Fibroblast of skin of right biceps (primary cell): ENCODE measurements at places on chromosomes 11 and 22.

- peak; percentile 3 for DNase-seq
Measured at GRCh38 chr11:9073466-9074225, 17.8 kb downstream of the SCUBE2 start.

DNA sequence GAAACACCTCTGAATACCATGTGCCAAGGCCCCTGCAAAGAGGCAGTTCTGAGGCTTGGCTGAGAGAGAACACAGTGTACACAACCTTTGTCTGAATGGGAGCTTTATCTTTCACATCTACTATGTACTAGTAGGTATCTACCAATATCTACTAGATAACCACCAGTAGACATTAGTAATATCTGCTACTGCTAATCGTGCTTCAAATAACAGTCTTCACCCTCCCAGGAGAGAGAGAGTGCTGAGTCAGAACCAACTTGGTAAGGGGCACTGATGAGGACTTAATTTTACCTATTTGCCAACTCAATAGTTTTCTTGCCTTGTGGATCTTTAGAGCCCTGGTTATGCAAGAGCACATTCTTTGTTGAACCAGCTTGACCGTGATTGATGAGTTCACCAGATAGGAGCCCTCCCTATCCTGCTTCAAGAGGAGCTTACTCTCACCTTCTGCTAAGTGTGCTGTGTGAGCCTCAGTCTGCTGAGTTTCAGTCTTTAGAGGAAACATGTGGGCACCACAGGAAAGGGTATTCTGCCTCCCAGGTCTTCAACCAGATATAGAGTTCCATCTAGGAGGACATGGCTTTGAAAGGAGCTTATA, 967.5 kb downstream of the NTM start:
- DNase-seq: no peak

GRCh38 chr22:39655004-39655579, 84.5 kb downstream of the CACNA1I start:
- no peak for DNase-seq

- peak; percentile 25 for DNase-seq
Measured at GRCh38 chr22:32478994-32479393, 4.4 kb downstream of the FBXO7 start.

DNA sequence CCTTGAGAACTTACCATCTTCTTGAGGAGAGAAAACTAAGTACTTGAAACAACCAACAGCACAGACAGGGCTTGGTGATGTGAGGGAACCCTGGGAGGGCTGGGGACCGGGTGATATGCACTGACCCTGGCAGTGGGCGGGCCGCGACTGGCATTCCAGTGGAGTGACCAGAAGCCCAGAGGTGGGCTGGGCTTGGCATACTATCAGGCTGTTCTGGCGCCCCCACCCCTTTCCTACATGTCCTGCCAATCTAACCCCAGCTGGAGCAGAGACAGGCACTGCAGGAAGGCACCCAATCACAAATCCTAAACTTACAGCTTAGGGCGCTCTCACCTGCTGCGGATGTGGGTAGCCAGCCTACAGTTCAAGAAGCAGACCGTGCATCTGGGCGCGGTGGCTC, 54.0 kb upstream of the GCAT start:
- DNase-seq: no peak

DNA sequence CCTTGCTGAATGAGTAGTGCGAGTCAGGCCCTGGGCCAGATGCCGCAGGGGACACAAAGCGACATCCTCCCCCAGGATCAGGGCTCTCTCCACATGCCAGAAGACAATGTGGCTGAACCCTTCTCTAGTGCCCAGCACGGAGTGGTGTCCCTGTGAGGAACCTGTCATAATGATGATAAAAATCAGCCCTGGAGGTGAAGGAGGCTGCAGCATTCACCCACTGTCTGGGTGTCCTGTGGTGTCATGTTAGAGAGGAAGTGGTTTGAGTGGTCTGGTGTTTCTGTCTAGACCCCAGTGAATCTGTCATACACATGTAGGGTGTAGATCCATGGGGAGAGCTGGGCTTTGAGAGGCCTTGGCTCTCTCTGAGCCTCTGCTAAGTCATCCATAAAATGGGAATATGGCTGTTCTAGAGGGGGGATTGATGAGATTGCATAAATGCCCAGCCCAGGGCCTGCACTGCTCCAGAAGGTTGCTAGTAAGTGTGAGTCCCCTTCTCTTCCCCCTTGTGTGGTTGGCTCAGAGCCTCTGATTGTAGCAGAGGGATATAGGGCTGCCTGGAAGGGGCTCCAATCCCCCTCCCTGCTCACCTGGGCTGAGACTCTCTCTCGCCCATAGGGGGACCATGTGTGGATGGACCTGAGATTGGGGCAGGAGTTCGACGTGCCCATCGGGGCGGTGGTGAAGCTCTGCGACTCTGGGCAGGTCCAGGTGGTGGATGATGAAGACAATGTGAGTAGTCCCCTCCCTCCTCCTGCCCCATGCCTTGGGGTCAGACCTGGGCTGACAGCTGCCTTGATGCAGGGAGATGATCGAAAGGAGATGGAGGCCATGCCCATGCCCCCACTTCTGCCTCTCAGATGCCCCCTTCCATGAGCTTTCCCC, 14.3 kb downstream of the MYO7A start:
- no peak for DNase-seq

DNA sequence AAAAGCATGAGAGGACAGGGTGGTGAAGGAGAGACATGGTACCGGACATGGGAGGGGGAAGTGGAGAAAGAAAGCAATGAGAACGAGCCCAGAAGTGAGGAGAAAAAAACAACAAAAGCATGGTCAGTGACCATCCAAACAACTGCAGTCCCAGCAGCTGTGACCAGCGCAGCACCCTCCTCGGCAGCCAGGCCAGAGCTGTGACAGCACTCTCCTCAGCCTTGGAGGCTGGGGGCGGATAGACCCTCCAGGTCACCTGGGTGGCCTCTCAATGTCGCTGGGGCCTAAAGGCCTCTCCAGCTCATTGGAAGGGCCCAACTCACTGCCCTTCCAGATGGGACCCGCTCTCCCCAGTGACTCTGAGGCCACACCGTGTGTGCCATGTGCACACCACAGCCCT, 103.3 kb downstream of the MED15 start:
- DNase-seq: no peak

GRCh38 chr11:121670266-121670665, 217.5 kb upstream of the SORL1-AS1 start:
- no peak for DNase-seq

- DNase-seq: no peak
Measured at GRCh38 chr11:113725407-113725806, 19.3 kb upstream of the TMPRSS5 start.

DNA sequence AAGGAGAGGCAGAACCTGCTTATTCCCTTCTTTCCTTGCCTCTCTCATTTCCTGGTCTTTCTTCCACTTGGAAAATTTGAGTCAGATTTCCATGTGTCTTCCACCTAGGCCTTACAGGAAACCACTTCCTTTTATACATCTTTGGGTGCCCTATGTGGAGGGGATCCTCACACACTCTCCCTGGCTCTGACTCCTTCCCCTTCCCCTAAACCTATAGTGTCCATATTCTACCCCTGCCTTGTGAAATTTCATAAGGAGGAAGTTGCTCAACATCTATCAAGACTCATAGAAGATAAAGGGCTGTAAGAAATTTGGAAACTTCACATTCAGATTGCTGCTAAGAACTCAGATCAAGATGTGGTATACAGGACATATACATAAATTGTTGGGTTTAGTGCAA, 20.4 kb downstream of the TUG1 start:
- DNase-seq: no peak

DNA sequence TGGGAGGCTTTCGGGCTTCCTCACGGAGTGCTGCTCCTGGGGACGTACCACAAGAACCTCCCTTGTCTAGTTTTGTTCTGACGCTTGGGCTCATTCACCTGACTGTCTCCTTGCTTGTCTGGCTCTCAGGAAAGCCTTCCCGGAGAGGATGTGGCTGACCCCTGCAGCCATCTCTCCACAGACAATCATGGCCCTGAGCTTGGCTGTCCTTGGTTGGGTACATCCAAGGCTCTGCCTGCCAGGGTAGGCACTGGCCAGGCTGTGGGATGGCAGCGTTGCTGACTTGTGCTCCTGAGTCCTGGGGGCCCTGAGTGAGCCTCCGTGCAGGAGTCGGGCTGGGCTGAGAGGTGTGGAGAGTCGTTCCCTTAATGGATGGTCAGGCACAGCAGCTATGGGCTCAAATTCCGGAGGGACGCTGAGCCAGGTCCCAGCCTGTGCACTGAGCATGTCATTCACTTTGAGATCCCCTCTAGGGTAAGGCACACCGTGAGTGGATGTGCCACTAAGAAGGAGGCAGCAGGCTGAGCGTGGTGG, 32.8 kb downstream of the BCR start:
- DNase-seq: no peak

DNA sequence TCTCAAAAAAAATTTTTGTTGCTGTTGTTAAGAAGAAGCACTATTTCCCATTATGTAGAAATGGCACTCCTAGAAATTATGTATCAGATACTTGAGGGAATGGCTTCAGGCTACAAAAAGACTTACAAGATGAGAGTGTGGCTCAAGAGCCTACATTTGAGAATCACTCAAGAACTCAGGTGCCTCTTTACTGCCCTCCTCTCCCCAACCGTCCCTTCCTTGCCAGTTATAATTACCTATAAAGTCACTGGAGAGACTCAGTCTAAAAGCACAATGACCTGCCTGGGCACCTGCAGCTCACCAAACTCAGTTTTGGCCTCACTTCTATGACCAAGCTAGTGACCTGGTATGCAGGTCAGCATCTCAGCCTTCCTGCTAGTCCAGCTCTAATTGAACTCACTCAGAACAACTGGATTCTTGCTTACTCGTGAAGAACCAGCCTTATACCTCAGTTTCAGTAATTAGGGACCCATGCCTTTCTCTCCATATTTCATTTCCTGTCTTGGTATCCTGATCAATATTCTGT, 41.9 kb upstream of the PPP2R1B start:
- DNase-seq: no peak

- DNase-seq: no peak
Measured at GRCh38 chr11:131099746-131100145, 183.5 kb upstream of the SNX19 start.

DNA sequence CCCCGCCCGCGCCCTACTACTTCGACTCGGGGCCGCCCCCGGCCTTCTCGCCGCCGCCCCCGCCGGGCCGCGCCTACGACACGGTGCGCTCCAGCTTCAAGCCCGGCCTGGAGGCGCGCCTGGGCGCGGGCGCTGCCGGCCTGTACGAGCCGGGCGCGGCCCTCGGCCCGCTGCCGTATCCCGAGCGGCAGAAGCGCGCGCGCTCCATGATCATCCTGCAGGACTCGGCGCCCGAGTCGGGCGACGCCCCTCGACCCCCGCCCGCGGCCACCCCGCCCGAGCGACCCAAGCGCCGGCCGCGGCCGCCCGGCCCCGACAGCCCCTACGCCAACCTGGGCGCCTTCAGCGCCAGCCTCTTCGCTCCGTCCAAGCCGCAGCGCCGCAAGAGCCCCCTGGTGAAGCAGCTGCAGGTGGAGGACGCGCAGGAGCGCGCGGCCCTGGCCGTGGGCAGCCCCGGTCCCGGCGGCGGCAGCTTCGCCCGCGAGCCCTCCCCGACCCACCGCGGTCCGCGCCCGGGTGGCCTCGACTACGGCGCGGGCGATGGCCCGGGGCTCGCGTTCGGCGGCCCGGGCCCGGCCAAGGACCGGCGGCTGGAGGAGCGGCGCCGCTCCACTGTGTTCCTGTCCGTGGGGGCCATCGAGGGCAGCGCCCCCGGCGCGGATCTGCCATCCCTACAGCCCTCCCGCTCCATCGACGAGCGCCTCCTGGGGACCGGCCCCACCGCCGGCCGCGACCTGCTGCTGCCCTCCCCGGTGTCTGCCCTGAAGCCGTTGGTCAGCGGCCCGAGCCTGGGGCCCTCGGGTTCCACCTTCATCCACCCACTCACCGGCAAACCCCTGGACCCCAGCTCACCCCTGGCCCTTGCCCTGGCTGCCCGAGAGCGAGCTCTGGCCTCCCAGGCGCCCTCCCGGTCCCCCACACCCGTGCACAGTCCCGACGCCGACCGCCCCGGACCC, 17.4 kb upstream of the ACR start:
- DNase-seq: no peak

DNA sequence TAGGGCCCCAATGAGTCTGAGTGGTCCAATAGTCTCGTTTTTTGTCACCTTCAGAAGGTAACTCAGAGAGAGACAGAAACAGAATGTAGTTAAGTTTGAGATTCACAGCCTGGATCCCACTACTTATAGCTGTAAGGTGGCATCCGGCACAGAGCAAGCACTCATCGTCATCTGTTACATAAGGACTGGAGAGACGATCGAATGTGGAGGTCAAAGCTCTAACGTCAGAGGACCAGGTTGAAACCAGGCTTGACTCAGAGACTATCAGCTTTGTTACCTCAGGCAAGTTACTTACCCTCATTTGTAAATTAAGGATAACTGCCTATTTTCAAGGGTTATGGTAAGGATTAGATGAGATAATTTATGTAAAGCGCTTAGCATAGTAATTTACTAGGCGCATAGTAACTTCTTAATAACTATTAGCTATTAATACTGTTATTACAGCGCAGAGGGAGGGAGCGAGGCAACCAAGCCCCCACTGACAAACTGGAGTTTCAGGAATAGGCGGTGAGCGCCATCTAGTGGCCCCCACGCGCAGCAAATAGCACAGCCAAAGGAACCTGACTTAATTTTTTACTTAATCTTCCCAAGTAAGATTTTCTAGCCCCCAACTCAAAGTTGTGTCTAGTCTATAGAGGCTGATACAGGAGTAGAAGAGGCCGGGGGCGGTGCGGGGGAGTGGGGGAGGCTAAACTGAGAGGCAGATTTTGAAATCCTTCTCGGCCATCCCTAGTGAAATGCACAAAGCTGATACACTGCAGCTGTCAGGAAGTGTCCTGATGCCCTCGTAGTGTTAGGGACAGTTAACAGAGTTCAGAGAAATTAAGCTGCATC, 29.0 kb upstream of the API5 start:
- peak; percentile 27 for DNase-seq

GRCh38 chr11:120289426-120289825, 35.7 kb upstream of the TLCD5 start:
- DNase-seq: no peak

- no peak for DNase-seq
Measured at GRCh38 chr11:130834886-130835285, 81.4 kb downstream of the SNX19 start.

DNA sequence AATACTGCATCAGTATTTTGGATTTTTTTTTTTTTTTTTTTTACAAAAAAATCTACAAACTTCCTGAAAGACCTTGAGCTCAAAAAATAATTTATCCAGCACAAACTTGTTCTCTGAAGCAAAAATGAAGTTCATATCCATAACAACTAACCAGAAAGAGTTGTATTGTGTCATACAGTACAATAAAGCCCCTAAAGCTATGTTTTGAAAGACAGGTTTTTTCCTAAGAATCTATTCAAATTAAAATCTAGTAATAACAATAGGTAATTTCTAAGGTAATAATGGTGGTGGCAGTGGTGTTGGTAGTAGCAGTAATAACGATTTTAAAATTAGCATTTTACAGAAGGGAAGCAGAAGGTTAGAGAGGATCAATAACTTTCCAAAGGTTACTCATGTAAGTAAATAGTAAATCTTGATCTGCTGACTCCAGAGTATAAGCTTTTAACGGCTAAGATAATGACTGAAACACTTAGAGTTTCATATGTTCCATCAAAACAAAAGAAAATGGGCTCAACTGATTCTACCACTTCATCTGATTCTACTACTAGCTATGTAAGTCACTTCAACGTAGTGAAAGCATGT, 53.3 kb upstream of the GAB2 start:
- DNase-seq: no peak

- peak; percentile 78 for DNase-seq
Measured at GRCh38 chr11:96109331-96110030, 185.6 kb upstream of the MTMR2 start.
